ENCODE measurements at places on chromosomes 5 and 9.

DNA sequence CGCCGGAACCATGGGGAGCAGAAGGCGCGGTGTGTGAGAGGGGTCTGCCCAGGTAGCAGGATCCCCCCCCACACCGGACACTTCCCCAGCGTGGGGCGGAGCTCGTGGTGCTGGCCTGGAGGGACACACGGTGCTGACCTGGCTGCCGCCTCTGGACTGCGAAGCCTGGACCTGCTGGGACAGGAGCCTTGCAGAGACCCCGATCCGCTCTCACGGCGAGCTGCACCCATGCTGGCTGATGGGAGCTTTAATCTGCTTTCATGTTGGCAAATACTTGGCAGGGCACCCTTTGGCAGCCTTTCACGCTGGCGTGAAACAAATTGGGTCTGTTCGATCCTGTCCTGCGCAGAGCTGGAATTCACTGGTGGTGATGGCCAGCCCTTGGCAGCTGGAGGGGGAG lies 7.4 kb downstream of the NKD2 start:
- DNase-seq, result no peak

DNA sequence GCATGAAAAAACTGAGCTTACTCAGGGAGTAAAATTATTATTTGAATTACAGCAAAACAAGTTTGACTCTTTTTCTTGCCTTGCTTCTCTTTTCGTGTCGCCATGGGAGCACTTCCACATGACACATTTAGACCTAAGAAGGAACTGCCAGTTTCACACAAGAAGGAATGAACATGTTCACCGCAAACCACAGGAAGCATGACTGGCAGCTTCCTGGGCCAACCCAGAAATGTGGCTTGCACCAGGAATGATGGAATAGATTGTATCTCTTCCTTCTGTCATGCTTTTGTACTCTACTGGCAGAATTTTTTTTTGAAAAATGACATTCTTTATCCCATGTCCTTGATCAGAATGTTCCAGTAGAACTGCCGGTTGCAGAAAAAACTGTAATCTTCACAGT lies 32.9 kb upstream of the MAN2A1 start:
- DNase-seq, result peak; percentile 39

- DNase-seq, result no peak
Observed at GRCh38 chr5:179893958-179894895, 13.5 kb downstream of the TBC1D9B start.

- no peak for DNase-seq
Observed at GRCh38 chr9:131721076-131721475, 18.8 kb downstream of the RAPGEF1 start.

DNA sequence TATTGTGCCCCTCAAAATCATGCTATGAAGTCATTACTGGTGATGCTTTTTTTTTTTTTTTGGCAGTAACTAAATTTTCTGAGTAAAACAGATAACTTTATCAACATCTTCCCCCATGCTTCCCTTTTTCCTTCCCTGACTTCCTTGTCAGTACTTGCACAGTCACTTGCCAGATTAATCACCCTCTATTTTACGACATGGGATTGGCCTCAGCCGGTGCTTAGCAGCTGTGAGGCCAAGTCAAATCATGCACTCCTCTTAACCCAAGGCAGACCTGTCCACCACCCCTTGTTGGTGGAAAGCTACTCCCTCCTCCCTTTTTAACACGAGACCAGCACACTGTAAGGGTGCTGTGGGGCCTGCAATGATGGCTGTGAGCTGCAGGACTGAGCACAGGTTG lies 118.0 kb upstream of the OTULINL start:
- no peak for DNase-seq

GRCh38 chr5:60147791-60148190 lies 254.3 kb upstream of the PDE4D start:
- no peak for DNase-seq

DNA sequence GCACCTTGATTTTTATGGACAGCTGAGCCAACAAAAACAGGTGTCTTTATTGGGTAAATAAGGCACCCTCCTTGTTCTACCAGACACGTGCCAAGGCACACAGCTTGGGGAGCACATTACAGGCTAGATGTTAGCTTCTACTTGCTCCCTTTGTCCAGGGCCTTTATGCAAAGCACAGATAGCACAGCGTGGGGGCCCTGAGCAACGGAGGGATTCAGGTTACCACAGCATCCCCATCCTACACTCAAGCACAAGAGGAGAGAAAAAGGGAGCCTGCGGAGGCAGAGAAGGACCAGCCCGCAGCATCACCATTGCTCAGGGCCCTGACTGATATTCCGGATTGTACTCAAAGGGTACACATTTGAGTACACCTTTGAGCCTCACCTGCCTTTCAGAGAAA lies 181.7 kb upstream of the KIF2A start:
- no peak for DNase-seq

DNA sequence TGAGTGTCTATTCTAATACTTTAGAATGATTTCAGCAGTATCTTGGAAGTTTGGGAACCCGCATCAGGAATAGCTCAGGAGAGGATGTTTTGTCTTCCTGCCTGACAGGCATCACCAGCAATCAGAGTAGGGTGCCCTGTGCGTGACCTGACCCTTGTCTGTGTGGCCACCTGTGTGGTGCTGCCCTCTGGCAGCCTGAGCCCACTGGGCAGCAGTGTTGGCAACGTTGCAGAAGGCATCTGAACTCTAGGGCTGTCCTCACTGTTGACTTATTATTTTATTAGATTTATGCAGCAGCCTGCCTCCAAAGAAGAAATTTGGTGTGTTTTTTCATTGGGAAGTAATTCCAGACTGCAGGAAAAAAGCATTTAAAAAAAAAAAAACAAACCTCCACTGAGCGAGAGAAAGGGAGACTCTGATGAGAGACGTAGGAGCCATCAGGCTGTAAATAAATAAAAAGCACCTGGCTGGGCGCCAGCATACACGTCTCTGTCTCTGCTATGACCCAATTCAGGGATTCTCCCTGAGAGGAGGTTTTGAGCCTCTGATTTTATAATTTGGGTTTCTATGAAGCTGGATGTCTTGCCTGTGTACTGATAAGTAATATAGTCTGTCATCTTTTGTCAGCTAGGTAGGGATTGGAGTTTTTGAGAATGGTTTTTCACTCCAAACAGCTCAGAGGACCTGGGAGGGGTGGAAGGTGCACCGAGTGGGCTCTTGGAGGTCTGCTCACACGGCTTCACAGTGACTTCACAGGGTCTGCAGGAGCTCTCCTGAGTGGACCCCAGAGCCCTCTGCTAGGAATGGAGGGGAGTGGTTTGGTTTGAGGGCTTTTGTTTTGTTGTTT lies 49.0 kb downstream of the FAM78A start:
- no peak for DNase-seq

- no peak for DNase-seq
Observed at GRCh38 chr5:78797936-78798672, 149.5 kb upstream of the LHFPL2 start.

DNA sequence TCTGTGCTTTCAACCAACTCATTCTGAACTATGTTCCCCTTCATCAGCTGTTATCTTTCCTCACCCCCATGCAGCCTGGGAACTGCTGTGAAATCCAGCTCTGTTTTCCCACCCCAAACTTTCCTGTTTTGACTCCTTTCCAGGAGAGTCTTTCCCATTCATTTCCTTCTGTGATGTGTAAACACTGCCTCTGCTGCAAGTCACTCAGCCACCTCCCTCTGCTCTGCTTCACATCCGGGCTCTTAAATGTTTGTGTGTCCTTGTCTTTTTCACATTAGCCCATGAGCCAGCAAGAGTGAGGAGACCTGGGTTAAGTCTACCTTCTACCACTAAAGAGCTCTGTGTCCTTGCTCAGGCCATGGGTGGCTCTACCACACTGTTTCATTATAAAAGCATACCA lies 137.5 kb downstream of the ICE1 start:
- no peak for DNase-seq

- no peak for DNase-seq
Observed at GRCh38 chr9:5786370-5787127, 46.4 kb downstream of the ERMP1 start.

GRCh38 chr5:167812871-167813270 lies 478.6 kb upstream of the WWC1 start:
- DNase-seq, result no peak

DNA sequence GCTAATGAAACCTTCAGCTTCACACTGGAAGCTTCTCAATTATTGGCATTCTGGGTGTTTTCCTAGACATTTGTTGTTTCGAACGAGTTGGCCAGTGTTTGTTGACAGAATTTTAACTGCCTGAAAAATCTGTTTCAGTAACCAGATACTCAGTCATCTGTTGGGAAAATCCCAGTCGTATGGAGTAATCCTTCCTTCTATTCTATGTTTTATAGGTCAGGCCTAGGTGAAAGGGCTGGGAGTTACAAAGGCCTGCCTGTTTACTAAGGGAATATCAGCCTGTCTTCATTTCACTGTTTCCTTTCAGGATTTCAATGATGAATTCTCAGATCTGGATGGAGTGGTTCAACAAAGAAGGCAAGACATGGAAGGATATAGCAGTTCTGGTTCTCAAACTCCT lies 59.9 kb downstream of the GRAMD2B start:
- no peak for DNase-seq

- no peak for DNase-seq
Observed at GRCh38 chr9:94161673-94162072, 77.4 kb downstream of the PTPDC1 start.

GRCh38 chr9:130499804-130500263 lies 55.1 kb downstream of the ASS1 start:
- DNase-seq, result no peak

- no peak for DNase-seq
Observed at GRCh38 chr5:76422227-76422626, 19.1 kb downstream of the IQGAP2 start.

- no peak for DNase-seq
Observed at GRCh38 chr9:124414612-124415011, 630 bp downstream of the PSMB7 start.

- DNase-seq, result no peak
Observed at GRCh38 chr5:179812997-179813607, 6.4 kb upstream of the MGAT4B start.

DNA sequence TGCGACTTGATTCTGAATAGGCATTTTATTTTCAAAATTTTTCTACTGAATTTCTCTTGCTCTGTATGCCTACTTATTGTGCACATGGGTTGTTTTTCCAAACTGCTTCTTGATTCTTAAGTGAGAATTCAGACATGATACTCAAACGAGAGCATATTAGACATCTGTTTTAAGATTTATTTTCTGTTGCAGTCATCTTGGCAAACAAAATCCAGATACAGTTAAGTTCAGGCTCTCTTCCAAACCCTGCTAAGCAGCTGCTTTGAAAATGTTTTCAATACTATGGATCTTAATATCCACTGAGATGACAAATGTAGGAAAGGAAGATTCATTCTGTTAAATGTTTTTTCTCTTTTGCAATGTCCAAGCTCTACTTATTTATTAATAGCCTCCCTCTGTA lies 4.5 kb downstream of the TMEM215 start:
- no peak for DNase-seq

DNA sequence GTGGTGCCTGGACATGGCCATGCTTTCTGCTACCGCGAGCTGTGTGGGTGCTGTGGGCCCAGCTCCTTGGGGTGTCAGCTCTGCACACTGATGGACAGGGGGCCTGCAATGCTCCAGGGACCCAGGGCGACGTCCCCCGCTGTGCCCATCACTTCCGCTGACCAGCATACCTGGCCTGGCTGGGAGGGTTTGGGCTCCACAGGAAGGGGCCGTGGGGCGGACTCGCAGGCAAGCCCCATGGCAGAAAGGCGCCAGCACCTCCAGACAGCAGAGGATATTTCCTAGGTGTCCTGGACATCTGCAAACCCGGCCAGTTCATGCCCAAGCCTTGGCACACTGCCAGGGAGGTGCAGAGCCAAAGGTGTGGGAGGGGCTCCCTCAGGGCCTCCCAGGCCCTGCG lies 295.8 kb upstream of the IRX4 start:
- no peak for DNase-seq

- DNase-seq, result no peak
Observed at GRCh38 chr5:175377816-175378215, 66.2 kb downstream of the DRD1 start.

DNA sequence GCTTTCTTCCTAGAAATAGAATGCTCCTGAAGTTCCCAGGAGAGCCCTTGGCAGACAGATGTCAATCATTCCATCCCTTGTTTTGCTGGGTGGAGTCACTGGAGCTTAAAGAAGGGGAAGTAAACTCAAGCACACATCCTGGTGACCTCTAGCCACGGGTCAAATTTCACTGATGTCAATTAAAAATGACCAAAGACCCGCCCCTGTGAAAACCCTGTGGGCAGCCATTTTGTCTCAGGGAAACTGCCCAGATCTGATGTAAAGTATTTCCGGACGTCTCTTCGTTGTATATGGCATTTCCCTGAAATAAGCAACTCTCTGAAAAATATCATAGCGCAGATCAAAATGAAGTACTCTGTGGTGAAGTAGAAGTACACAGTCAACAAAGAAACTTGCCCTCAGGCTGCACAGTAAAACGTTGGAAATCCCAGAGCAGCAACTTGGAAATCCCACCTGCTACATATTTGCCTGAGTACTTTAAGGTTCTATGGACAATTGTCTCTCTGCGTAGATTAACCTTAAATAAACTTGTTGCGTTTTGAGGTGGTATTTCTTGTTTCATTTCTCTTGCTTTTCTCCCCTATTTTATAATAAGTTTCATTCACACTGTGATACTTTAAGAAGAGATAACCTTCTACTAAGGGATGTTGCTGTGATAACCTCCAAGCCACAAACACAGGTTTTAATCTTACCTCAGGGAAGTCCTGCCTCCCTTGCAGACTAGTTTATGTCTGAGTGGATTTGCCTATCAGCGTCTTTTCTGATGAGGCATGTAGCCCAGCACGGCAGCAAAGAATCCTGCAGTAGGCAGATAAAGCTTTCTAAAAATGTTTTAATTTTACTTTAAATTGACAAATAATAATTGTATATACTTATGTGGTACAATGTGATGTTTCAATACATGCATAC lies 60.9 kb upstream of the PIP5K1B start:
- no peak for DNase-seq

DNA sequence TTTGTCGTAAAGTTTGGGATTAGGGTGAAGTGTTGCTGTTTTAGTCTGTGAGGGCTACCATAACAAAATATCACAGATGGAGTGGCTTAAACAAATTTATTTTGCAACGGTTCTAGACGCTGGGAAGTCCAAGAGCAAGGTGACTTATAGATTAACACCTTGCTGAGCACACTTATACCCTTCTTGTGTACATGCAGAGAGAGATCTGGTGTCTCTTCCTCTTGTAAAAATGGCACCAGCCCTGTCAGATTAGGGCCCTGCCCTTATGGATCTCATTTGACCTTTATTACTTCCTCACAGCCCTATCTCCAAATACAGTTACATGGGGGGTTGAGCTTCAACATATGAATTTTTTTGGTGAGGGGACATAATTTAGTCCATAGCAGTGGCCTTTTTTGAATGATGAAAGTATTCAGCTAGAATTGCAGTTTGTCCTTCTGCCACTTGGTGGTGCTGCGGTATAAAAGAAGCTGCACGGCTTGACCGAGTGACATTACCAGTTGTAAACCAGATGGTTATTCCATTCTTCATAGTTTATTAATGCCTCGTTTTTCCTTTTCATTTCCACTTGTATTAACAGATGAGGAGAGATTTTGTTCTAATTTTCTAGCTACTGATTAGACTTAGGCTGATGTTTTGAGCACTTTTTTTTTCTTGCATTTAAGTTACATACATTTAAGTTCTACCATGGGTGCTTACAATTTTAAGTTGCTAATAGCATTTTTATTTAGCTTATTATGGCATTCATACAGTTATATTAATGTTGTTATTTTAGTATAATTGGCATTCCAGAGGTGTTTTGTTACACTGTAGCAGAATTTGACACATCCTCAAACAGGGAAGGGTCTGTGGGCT lies 19.4 kb downstream of the DCP2 start:
- DNase-seq, result no peak

GRCh38 chr9:28121366-28121765 lies 548.1 kb upstream of the C9orf72 start:
- DNase-seq, result no peak

All from BJ (cell line).